ENCODE measurements at places on chromosomes 12 and 14. TPM values are rescaled to one million over a fixed set of nuclear protein-coding genes. Genes with fewer than 3 reads are reported as not detected.

- no peaks in the 10 kb centered on the region for H3K4me1 ChIP-seq
- H3K27me3 ChIP-seq, result no peaks in the 10 kb centered on the region
- no peak overlapping the region for H3K27ac ChIP-seq
- no peaks in the 10 kb centered on the region for H3K36me3 ChIP-seq
These were observed 222.6 kb upstream of the SYT1 start for GRCh38 chr12:78641837-78642423.

GRCh38 chr12:21602774-21603173 lies 1.9 kb downstream of the GYS2 start:
- no peak overlapping the region for H3K4me3 ChIP-seq
- H3K27ac ChIP-seq, result no peak overlapping the region
- no peak for DNase-seq
- H3K27me3 ChIP-seq, result no peaks in the 10 kb centered on the region

GRCh38 chr12:94676031-94676641 lies 25.8 kb upstream of the TMCC3 start:
- H3K27me3 ChIP-seq, result no peaks in the 10 kb centered on the region
- no peak overlapping the region for H3K27ac ChIP-seq
- no peaks in the 10 kb centered on the region for H3K36me3 ChIP-seq
- no peak overlapping the region for H3K4me3 ChIP-seq
- no peak for DNase-seq

- DNase-seq, result no peak
- H3K27ac ChIP-seq, result no peak overlapping the region
- H3K36me3 ChIP-seq, result peaks cover 8% of the 10 kb centered on the region
- H3K27me3 ChIP-seq, result no peaks in the 10 kb centered on the region
- H3K4me3 ChIP-seq, result no peak overlapping the region
- no peaks in the 10 kb centered on the region for H3K4me1 ChIP-seq
These were observed 61.5 kb downstream of the LGMN start for GRCh38 chr14:92686900-92687427.

DNA sequence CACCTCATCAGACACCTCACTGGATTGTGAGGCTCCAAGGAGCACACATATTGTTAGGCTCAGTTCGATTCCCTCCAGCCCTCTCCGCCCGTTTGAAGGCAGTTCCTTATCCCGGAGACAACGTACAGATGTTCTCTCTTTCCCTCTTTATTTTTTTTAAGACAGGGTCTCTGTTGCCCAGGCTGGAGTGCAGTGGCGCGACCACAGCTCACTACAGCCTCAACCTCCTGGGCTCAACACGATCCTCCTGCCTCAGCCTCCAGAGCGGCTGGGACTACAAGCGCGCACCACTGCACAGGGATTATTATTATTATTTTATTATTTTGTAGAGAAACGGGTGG lies 718 bp upstream of the TROAP start:
- peaks cover 15% of the 10 kb centered on the region for H3K4me1 ChIP-seq
- peaks cover 4% of the 10 kb centered on the region for H3K27me3 ChIP-seq
- peaks cover 10% of the 10 kb centered on the region for H3K36me3 ChIP-seq
- H3K4me3 ChIP-seq, result peak overlapping the region; percentile 98
- DNase-seq, result no peak

- no peak overlapping the region for H3K4me3 ChIP-seq
- DNase-seq, result no peak
- H3K27ac ChIP-seq, result no peak overlapping the region
- H3K27me3 ChIP-seq, result no peaks in the 10 kb centered on the region
- H3K36me3 ChIP-seq, result peaks cover 52% of the 10 kb centered on the region
- peaks cover 14% of the 10 kb centered on the region for H3K4me1 ChIP-seq
These were observed 29.1 kb downstream of the ATG14 start for GRCh38 chr14:55382483-55382882.

- H3K36me3 ChIP-seq, result no peaks in the 10 kb centered on the region
- peaks cover 4% of the 10 kb centered on the region for H3K27me3 ChIP-seq
- H3K4me1 ChIP-seq, result no peaks in the 10 kb centered on the region
- no peak overlapping the region for H3K27ac ChIP-seq
- no peak for DNase-seq
These were observed 10.0 kb upstream of the IL22 start for GRCh38 chr12:68263366-68263765.

DNA sequence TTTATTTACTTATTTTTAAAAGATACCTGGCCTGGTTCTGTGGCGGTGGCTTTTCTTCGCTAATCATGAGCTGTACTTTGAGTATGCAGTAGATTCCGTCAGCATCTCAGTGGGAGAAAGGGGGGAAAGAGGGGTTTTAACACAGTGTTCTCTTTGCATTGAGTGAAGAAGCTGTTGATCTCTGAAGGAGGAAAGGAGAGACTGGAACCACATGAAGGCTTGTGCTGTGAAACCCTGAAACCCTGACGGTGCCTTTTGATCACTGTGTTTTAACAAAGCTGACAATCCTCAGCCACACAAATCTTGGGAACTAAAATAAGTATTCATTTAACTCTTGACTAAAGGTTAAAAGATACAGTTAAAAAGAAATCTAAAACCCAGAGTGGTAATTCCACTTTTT lies 250.1 kb downstream of the FBXL14 start:
- H3K36me3 ChIP-seq, result no peaks in the 10 kb centered on the region
- no peaks in the 10 kb centered on the region for H3K27me3 ChIP-seq
- H3K27ac ChIP-seq, result no peak overlapping the region
- H3K4me1 ChIP-seq, result no peaks in the 10 kb centered on the region
- no peak for DNase-seq

- H3K27ac ChIP-seq, result no peak overlapping the region
- H3K4me3 ChIP-seq, result no peak overlapping the region
- H3K27me3 ChIP-seq, result no peaks in the 10 kb centered on the region
- no peaks in the 10 kb centered on the region for H3K36me3 ChIP-seq
These were observed 106.2 kb downstream of the GPATCH2L start for GRCh38 chr14:76257842-76258397.

- no peak overlapping the region for H3K27ac ChIP-seq
- no peak overlapping the region for H3K4me3 ChIP-seq
- H3K4me1 ChIP-seq, result peaks cover 35% of the 10 kb centered on the region
- DNase-seq, result no peak
- no peaks in the 10 kb centered on the region for H3K27me3 ChIP-seq
These were observed 208.7 kb upstream of the BCL2L14 start for GRCh38 chr12:11861864-11862600.

- no peaks in the 10 kb centered on the region for H3K4me1 ChIP-seq
- no peak overlapping the region for H3K27ac ChIP-seq
- H3K4me3 ChIP-seq, result no peak overlapping the region
- no peaks in the 10 kb centered on the region for H3K36me3 ChIP-seq
- no peaks in the 10 kb centered on the region for H3K27me3 ChIP-seq
These were observed 202.7 kb upstream of the PRICKLE1 start for GRCh38 chr12:42792265-42792664.

- H3K4me3 ChIP-seq, result no peak overlapping the region
- no peak for DNase-seq
- peaks cover 25% of the 10 kb centered on the region for H3K27me3 ChIP-seq
- no peak overlapping the region for H3K27ac ChIP-seq
- no peaks in the 10 kb centered on the region for H3K36me3 ChIP-seq
These were observed 201.9 kb downstream of the PHETA1 start for GRCh38 chr12:111166779-111167540.

DNA sequence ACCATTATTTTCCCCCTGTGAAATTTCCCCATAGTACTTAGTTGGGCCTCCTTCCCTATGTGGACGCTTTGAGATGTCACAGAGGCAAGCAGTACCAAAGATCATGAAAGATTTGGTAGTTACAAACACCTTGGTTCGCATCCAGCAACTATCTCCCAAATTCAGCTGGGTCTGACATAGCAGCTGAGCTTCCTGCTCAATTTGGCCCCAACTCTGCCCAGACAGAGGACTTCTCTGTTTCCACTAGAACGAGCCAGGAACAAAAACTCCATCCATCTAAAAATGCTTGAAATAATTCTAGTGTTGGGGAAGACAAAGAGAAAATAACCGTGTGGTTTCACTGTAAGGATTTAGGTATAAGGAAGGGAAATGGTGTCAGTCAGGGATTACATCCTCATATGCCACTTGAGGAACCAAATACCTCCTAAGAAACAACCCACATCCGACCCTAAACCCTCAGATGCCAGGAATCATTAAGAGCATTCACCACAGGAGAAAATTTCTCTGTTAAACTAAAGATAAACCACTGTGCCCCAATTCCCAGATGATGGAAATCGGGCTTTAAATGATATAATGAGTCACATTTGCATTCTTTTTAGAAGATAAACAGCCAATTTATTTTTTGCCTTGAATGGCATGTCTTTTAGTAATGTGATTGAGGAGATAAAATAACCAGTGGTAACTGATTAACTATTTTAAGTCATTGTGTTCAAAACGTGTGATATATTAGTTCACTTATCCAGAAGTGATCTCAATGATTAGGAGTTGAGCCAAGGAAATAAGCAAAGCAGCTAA lies 103.7 kb upstream of the IFNG-AS1 start:
- H3K4me3 ChIP-seq, result no peak overlapping the region
- H3K27me3 ChIP-seq, result no peaks in the 10 kb centered on the region
- H3K4me1 ChIP-seq, result no peaks in the 10 kb centered on the region
- H3K36me3 ChIP-seq, result no peaks in the 10 kb centered on the region
- no peak for DNase-seq

DNA sequence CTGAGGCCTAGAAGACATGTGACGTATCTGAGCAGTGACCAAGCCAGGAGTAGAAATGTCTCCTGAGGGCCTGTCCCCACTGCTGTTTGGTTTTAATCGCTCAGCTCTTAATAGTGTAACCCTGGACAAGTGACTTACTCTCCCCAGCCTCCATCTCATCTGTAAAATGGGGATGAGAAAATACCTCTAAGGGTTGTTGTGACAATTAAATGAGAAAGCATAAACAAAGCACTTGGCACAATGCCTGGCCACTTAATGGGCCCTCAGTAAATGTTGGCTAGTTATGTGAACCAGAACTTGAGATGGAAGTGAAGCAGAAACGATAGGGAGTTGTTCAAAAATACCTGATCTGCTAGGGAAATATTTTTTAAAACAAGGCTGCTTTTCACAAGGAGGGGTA lies 58.2 kb downstream of the HMGA2 start:
- peak overlapping the region; percentile 20 for H3K27ac ChIP-seq
- H3K4me1 ChIP-seq, result peaks cover 52% of the 10 kb centered on the region
- H3K36me3 ChIP-seq, result peaks cover 43% of the 10 kb centered on the region
- H3K4me3 ChIP-seq, result no peak overlapping the region

DNA sequence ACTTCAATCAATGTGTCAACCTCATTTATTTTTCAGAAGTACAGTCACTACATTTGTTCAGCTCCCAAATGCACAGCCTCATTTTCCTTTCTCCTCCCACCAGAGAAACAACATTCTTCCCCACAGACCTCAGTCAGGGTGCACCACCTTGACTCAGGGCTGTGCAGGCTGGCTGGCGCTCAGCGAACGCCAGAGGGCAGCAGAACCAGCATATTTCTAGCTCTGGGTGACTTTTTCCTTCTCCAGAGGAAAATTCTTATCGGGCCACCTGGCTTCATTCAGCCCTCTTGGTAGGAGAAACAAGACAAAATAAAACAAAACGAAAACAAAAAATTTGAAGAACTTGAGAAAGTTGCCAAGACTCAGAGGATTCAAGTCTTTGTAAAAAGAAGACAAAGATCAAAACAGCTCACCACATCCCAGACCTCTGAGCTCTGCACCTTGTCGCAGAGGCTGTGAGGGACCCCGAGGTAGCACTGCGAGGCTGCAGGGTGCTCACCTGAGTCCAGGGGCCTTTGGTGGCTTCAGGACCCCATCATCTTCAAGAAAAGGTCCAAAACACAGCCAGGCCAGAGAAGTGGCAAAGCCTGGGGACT lies 33.7 kb downstream of the PAH start:
- H3K36me3 ChIP-seq, result peaks cover 20% of the 10 kb centered on the region
- H3K27ac ChIP-seq, result peak overlapping the region; percentile 96
- H3K4me3 ChIP-seq, result no peak overlapping the region
- peaks cover 57% of the 10 kb centered on the region for H3K4me1 ChIP-seq

DNA sequence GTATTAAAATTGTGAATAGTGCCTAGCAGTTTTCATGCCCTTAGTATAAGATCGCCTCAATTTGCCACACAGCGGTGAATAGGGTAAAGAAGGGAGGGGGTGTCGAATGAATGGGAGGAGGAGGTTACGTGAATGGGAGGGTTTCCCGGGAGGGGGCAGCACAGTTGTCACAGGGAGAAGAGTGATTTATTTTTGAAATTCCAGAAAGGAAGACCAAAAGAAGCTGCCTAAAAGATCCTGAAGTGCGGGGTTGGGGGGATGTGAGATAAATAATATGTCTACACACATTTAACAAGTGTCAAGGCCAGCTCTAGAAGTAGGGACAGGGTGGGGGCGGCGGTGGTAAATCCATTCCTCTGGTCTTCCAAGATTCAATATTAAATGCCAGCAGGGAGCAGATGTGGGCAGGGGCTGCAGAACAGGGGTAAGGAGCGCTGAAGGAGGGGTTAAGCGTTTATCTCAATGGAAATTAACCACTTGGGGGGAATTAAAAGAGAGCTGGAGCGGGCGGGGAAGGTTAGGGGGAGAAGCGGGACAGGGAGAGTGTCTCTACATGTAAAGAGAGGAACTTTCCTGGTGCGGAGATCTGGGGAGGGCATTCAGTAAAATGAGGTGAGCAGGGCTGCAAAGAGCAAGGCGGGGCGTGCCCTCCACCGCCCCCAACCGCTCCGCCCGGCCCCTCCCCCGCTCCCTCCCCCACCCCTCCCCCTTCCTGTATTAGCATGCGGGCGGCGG lies 867 bp downstream of the C12orf42 start:
- H3K36me3 ChIP-seq, result no peaks in the 10 kb centered on the region
- H3K4me3 ChIP-seq, result no peak overlapping the region
- no peaks in the 10 kb centered on the region for H3K4me1 ChIP-seq
- no peak overlapping the region for H3K27ac ChIP-seq

DNA sequence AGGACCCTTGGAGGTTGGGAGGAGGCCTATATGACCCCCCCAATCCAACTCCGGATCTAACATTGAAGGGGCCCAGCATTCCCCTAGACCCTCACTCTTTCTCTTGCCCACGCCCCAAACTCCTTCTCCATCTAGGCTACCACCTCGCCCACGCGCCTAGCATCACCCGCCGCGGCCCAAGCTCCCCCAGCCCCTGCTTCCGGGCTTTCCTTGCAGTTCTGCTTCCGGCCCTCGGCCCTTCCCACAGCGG lies 445 bp downstream of the CERS5 start:
- peaks cover 51% of the 10 kb centered on the region for H3K4me1 ChIP-seq
- DNase-seq, result no peak
- peak overlapping the region; percentile 81 for H3K27ac ChIP-seq
- H3K4me3 ChIP-seq, result peak overlapping the region; percentile 93
- no peaks in the 10 kb centered on the region for H3K36me3 ChIP-seq

GRCh38 chr12:28925719-28926376 lies 223.2 kb upstream of the FAR2 start:
- no peak overlapping the region for H3K27ac ChIP-seq
- H3K4me3 ChIP-seq, result no peak overlapping the region
- no peaks in the 10 kb centered on the region for H3K36me3 ChIP-seq

Gene LRP1
- total RNA-seq, result 14.7 TPM

Gene RBM19
- 26.5 TPM for total RNA-seq

Gene RIN3
- total RNA-seq, result 2.3 TPM

Gene RD3L
- not detected for total RNA-seq

Gene KCNMB4
- 0.84 TPM for total RNA-seq

Gene CKAP4
- 70.2 TPM for total RNA-seq

Gene TSHR
- not detected for total RNA-seq

Gene MDGA2
- total RNA-seq, result not detected

Measured in HepG2 (cell line).